ENCODE measurements at places on chromosomes 3 and 15.

DNA sequence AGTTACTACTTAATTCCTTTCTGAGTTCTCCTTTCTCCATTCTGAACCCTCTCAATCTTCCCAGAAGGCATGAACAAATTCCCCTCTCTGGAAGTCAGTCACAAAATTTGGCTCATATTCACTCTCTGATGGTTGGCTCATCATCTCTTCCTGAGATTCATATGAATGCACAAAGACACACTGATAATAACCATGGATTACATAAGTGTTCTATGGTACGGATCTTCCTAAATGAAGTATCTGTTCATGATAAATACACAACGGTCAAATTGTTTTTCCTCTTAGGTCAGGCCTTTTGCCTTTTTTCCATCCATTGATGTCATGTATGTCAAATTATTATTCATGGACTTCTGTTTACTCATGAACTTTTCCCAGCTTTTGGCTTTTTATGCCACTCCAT lies 162.6 kb downstream of the P2RY1 start:
- no peak for DNase-seq

- peak; percentile 44 for DNase-seq
Measured at GRCh38 chr3:13016083-13016720, 57.0 kb downstream of the IQSEC1 start.

DNA sequence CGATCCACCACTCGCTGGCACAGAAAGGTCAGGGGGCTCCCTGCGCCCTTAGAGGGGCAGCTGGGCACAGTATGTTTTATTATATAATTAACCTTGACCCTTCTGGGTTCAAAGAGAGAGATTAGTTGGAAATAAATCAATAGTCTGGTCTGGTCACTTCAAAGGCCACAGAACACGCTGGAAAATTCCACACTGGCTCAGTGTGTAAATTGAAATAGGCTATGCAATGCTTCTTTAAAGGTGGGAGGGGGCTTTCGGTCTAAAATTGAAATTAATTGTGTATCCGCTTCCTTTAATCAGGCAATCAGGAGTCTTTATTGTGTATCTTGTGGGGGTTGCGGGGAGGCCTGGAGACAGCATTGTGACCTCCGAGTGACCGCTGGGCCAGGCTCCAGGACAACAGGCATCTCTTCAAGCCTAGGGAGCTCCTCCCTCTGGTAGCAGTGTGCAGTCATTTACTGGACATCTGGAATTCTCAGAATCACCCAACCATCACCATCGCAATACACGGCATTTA lies 8.0 kb downstream of the RNU5B-1 start:
- no peak for DNase-seq

DNA sequence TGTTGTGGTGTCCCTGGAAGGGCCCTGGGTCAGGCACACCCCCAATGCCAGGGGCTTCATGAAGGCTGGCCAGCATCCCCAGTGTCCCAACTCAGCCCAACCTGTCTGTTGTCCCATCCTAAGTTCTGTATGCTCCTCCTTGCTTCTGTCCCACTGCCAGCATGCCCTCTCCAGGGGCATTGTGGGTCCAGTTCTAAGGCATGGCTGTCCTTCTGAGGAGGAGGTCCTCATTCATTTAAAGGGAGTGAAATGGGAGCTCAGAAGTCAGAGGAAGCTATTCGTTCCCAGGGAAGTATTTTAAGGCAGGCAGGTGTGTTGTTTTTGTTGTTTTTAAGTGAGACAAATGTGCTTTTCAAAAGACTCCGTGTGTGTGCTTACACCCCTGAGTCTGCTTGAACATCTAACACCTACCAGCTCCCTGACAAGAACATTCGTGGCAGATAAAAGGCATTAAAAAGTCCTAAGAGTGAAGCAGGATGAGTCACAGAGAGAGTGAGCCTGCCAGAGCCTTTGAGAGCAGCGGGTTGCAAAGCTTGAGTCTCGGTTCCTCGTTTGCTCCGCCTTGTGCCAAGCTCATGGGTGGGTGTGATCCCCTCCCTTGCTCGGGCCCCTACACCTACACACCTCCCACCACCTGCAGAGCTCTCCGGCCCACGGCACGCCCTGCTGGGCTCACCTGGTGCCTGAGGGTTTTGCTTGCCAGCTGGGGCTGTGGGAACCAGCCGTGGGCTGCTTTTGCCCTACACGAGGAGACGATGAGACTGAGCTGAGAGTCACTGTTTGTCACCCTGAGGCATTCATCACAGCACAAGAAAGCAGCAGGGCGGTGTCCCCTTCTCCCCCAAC lies 183.4 kb upstream of the TOPAZ1 start:
- DNase-seq = peak; percentile 8

DNA sequence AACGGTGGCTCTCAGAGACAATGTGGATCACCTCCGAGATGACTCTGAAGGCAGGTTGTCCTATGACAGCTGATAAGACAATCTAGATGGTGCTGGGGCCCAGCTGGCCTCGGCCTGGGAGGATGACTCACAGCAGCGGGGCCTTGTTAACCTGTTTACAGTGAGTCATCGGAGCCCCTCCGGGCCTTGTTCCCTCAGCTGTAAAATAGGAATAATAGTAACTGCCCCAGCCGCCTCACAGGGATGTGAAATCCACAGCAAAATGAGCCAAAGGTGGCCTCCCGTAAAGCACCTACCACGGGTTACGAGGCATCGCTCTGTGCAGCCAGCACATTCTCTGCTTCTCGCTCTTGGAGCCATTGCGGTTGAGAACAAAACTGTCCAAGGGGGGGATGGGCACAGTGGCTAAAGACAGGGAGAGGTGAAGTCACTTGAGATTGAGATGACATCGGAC lies 88.6 kb upstream of the RASGRF1 start:
- DNase-seq = no peak

DNA sequence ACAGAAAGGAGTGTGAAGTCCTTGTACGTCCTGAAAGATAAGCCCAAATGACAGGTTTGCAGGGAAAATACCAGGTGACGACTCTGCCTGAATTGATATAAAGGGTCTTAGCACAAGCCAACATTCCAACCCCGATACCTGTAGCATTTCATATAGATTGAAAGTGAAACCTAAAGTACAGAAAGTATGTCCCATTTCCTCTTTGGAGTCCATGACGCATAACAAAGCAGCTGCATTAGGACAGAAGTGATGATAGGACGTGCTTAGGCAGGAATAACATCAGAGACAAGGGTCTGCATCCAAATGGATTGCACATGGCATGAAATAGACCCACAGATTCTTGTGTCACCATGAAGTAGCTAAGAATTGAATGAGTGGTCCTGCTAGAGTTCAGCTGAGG lies 187.0 kb upstream of the ROBO1 start:
- DNase-seq = no peak

DNA sequence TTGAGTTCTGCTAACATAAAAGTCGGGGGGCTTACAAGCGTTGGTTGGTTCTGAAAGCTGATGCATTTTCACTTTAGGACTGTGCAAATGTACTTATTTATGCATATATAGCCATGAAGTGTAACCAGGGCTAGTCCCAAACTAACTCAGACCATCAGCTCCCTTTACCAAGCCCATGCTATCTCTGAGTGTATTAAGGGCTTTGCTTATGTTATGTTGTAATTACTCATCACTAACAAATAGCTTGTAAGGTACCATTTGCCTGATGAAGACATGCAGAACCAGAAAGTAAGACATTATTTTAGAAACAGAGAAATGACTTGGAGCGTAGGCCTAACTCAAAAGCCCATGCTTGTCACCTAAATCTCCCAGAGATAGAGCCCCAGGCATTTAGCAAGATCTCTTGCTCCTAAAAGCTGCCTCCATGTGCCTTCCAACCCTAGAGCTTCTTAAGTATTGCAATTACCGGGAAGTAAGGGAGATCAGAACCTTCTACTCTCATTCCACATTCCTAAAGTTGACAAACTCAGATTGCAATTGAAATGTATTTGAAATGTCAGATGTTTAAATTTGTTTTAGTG lies 362.9 kb upstream of the RBMS3 start:
- no peak for DNase-seq

DNA sequence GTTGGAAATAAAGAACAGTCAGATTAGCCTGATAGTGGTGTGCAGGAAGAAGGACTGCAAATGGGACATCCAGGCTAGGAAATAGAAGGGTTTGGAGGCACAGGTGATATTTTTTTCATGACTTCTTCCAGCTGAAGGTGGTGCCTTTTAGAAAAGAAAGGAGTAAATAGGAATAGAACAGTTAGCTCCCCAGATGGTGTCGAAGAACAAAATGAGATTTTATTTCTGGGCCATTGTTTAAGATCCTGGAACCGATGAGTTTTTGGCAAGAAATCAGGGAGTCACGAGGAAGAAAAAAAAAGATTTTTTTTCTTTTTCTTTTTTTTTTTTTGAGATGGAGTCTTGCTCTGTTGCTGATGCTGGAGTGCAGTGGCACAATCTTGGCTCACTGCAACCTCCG lies 9.8 kb upstream of the NCK1 start:
- DNase-seq = no peak

DNA sequence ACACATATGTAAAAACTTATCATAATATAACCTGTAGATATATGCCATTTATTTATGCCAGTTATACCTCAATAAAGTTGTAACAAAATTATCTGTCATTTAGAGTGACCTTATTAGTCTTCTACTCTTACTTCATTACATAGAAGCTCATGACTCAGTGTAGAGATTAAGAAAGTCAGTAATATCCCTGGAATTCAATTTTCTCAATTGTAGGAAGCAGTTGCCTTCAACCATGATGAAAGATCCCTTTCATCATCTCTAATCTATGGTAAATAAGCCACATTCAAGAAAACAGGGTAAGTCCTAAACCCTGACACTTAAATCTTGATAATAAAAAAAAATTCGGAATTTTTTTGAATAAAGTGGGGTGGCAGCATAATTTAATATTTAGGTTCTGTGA lies 216.5 kb upstream of the PEX5L start:
- DNase-seq = no peak

DNA sequence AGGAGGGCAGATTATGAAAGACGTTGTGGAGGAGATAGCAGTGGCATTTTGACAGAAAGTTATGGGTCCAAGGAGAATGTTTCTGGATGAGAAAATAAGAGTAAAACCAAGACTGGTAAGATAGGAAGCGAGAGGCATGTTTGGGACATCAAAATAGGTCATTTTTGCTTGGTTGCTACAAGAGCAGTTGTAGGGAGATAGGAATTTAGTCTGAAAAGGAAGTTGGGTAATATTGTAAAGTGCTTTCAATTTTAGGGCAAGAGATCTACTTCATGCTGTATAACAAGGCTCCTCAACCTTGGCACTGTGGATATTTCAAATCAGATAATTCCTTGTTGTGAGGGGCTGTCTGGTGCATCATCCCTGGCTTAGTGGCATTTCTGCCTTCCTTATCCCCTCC lies 118.0 kb upstream of the DPH6 start:
- no peak for DNase-seq

DNA sequence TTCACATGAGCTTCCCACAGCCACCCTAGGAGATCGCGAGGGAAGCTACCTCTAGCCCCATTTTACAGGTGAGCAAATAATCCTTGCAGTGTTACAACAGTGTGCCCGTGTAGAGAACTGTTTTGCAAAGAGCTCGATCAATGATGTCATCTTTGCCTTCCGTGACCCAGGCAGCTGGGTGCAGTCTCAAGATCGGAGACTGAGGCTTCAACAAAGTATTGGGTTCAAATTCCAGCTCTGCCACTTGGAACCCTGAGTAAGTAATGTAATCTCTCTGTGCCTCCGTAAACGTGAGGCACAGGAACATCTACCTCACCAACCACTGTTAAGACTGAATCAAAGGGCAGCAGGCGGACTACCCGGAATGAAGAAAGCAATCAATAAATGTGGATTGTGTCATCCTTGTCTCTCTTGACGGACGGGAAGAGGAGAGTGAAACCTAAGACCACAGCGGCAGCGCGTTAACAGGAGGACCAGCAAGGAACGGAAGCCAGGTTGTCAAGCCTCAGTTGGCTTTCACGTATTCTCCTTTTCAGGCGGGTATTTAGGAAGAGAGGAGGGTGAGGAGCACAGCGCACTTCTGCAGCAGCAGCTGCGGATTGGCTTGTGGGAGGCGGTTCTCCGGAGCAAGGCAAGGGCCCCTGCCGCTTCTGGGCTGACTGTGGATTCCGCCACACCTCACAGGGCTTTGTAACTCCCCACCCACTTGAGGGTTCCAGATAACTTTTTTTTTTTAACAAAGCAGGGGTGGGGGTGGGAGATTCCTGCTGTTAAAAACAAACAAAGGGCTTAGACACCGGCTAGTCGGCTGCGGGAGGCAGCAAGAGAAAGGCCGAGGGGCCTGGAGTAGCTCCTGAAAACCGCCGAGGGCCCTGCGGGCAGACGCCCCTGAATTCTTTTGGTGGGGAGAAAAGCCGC lies 1.5 kb upstream of the SMAD3 start:
- DNase-seq = peak; percentile 39

- DNase-seq = no peak
Measured at GRCh38 chr3:24943961-24944360, 449.3 kb upstream of the THRB start.

GRCh38 chr3:58214484-58215316 lies 3.9 kb upstream of the DNASE1L3 start:
- no peak for DNase-seq

- no peak for DNase-seq
Measured at GRCh38 chr3:190517687-190518086, 3.8 kb downstream of the IL1RAP start.

DNA sequence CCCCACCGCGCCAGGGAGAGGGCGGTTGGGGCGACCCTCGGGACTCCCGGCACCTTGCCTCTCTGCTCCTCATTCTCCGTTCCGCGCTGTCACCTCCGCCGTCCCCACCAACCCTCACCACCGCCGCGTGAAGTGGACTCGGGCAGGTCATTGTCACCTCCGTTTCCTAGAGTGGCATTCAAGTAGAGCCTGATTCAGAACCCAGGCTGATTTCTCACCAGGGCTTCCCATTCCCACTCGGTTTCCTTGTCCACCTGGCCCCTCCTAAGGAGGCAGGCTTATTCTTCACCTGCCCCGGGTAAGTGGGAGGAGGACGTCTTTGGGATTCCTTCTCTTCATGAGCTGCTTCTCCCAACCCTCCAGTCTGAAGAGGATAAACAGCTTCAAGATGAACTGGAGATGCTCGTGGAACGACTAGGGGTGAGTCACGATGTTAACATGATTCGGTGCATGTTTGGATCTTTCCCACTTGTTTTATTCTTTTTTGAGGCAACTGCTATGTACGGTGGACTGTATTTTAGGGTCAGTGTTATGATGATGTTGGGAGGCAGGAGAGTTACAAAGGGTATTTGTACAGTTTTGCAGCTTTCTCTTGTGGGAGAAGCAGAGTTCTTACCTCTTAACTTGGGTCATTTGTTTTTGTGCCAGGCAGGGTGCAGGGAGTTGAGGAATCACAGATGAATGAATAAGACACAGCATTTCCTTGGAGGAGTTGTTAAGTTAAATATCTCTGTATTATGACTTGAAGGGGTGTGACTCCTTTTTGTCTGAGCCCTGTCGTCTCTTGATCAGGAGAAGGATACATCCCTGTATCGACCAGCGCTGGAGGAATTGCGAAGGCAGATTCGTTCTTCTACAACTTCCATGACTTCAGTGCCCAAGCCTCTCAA lies 692 bp downstream of the PSMD2 start:
- DNase-seq = no peak

DNA sequence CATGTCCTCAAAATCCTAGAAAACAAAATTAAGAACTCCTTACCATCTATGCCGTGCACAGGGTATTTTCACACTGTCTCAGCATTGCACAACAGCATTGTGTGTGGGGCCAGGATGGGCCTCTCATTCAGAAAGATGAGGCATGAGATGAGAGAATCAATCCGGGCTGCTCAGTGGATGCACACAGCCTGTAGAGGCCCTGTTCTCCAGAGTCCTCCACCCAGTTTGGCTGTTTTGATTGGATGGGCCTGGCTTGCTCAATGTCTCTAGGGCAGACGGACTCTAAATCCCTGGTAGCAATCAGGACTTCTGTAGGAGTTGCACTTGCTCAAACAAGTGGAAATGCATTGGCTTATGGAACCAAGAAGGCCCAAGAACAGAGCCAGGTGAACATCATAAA lies 20.2 kb upstream of the CPNE9 start:
- DNase-seq = no peak

GRCh38 chr3:157310329-157311052 lies 126.2 kb upstream of the PTX3 start:
- no peak for DNase-seq

All from activated CD4-positive, alpha-beta T cell treated with anti-CD3 and anti-CD28 coated beads, Interleukin-2, amount 50 U/mL, for 1 hour (primary cell).